ENCODE measurements at places on chromosomes 4 and X. TPM values are rescaled to one million over a fixed set of nuclear protein-coding genes. Genes with fewer than 3 reads are reported as not detected.

DNA sequence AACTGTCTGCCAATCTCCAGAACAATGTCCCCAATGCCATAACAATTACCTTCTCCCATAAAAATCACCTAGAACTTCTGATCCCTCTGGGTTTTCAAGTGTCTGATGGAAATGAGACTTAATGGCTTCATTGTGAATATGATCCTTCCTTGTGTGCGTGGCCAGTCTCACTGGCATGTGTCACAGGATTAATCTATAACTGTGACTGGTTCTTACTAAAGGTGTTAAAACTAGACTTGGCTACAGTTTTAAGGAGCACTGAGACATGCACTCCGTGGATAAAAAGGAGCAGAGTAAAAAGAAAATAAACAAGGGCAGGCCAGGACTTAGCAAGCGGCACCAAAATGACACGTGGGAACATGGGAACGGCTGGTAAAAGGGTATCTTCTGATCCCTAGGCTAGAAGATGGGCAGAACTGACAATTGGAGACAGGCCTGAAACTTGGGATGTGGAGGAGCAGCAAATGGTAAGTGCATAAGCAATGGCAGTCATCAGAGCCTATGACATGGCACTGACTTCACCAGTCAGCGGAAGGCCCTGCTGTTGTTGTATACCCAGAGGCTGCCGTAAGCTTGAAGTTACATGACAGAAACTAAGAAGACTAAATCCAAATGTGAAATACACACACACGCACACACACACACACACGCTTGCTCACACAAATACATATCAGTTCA lies 256.6 kb upstream of the NOCT start:
- DNase-seq, result no peak

- DNase-seq, result no peak
These were observed 280.1 kb downstream of the RAPGEF2 start for GRCh38 chr4:159382856-159383561.

GRCh38 chr4:95141361-95141760 lies 383.6 kb downstream of the BMPR1B start:
- DNase-seq, result no peak

- DNase-seq, result peak; percentile 7
These were observed 355.0 kb upstream of the EMCN start for GRCh38 chr4:100872811-100873210.

The MAML3 gene
- 4.2 TPM for total RNA-seq

The QDPR gene
- total RNA-seq, result 13.8 TPM

Measured in fibroblast of villous mesenchyme (primary cell).